ENCODE measurements at places on chromosomes 7 and 10.

GRCh38 chr7:155680864-155681263 lies 36.4 kb downstream of the RBM33 start:
- DNase-seq, result no peak

- no peak for DNase-seq
Measured at GRCh38 chr7:102427019-102427405, 6.4 kb upstream of the ORAI2 start.

- no peak for DNase-seq
Measured at GRCh38 chr10:76558586-76558985, 1079.0 kb downstream of the KCNMA1 start.

DNA sequence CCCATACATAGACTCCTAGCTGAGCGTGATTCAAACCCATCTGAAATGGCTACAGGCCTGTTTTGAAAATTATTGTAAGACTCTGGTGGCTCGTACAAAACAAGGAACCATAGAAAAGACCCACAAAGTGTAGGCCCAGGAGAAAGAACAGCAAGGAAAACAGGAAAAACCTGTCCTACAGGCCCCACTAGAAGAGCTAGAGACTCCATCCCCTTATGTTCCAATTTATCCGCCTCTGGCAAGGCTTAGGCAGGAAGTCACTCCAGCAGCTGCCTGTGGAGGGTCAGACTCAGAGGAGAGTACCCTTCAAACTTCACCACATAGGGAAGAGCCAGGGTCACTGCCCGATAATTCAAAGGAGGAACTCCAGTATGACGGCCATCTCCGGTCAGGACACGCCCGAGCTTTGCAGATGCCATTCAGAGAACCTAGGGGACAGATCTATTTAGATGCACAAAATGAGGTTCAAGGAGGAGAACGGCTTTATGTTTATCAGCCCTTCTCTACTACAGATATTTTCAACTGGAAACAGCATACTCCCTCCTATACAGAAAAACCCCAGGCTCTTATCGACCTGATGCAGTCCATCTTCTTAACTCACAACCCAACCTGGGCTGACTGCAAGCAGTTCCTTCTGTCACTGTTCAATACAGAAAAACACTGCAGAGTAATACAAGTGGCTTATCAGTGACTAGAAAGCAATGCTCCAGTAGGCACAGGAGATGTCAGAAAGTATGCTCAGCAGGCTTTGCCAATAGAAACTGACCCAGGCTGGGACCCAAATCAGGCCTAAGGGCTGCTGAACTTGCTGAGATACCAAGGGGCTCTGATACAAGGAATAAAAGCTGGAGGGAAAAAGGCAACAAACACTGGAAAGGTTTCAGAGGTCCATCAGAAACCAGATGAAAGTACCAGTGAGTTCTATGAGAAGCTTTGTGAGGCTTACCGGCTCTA lies 8.6 kb upstream of the ZNF33B start:
- no peak for DNase-seq

GRCh38 chr10:122930140-122930539 lies 19.7 kb downstream of the FAM24A start:
- no peak for DNase-seq

DNA sequence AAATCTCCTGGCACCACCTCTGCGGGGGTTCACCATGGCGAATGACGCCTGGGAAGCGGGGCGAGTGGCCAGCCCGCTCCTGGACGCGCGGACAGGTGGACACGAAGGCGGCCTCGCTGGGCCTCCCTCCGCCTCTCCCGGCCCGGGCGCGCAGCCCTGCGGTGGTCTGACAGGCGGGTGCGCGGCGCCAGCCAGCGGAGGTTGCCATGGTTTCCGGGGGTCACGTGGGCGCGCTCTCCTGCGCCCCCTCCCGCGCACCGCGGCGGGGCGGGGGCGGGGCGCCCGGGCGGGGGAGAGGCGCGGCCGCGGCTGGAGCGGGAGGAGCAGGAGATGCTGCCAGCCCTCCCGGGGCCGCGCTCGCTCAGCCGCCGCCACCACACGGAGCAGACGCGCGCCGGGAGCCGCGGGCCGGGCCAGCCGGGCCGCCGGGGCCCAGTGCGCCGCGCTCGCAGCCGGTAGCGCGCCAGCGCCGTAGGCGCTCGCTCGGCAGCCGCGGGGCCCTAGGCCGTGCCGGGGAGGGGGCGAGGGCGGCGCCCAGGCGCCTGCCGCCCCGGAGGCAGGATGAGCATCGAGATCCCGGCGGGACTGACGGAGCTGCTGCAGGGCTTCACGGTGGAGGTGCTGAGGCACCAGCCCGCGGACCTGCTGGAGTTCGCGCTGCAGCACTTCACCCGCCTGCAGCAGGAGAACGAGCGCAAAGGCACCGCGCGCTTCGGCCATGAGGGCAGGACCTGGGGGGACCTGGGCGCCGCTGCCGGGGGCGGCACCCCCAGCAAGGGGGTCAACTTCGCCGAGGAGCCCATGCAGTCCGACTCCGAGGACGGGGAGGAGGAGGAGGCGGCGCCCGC lies at the start of gene PRKAR2B:
Gene PRKAR2B (plus strand): TSS at position 359 of the 848 bp plus-strand sequence. CDS start 203 bp downstream, at position 562.
- peak; percentile 88 for DNase-seq

DNA sequence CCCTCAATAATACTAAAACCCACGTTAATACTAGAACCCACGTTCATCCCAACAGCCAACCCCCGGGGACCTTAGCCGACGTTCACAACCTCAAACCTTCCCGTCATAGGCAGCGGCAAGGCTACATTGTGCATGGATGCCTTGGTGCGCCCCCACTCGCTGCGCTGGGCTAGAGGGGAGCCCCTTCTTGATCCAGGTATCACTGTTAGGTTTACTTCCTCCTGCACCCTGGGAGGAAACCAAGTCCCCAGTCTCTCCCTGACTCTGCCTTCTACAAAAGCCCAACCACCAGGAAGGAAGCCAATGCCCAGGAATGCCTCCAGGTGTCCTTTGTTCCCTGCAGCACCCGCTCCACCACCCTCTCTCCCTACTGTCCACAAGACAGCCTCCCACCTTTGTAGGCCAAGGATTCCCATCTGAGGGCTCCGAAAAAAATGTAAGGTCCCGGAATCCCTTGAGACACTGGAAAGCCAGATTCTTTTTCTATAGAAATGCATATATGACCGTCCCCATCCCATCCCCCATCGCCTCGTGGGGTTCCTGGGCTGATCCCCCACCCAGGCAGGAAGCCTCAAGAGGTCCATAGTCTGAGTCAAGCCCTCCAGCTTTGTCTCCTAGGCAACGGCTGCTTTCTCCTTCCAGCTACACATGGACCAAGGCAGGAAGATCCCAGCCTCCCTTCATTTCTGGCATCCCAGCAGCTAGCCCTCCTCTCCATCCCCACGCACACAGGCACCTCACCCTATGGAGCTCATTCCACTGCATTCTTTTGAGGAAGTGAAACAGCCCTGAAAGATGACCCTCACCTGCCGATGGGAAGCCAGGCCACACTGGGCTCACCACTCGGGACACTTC lies 25.2 kb downstream of the CTBP2 start:
- no peak for DNase-seq

DNA sequence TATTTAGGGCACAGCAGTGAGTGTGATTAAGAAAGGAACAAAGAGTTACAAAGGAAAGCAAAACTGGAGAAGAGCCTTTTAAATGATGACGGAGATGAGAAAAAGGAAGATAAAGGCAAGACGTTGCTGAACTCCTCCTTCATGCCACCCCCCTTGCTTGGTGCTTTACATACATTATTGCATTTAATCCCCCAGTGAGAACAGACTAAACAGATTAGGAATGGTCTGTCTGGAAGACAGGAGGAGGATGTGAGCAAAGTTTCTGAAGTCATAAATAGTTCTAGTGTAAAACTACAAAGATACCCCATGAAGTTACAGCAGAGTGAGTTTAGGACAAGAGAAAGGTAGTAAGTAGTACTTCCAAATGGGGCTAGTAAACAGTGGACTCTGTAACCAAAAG lies 113.5 kb downstream of the PLCE1 start:
- no peak for DNase-seq

GRCh38 chr7:67518580-67518979 lies 521.9 kb downstream of the TYW1 start:
- no peak for DNase-seq

DNA sequence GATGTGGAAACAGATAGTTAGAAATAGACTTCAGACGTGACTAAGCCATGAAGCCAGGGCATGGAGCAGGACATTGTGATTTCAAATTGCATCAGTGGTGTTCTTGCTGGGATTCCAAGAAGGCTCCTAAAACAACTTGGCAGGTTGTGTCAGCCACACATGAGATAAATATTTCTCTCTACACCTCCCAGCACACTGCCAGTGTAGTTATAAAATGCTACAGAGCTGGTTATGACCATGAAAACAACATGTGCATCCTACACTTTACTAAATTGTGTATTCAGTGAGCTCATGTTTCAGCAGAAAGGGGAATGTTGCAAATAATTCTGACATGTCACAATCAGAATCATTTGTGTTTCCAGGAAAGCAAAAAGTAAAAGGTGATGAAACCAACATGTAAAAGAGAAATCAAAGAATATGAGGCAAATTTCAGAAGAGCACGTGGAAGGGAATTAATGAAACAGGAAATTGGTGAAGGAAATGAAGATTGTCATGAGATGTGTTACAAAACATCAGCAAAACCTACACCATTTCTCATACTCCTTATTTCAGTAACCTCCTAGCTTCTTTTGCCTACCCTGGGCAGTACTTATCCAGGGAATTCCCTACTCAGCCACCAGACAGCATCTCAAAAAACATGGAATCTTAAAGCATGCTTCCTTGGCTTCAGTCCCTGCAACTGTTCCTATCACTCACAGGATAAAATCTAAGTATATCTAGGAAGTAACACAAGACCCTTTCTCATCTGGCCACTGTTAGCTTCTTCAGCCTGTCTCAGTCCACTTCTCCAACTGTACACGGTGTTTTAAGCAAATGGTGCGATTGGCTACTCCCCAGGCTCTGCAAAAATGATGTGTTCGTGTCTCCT lies 5.8 kb upstream of the CYP3A7 start:
- DNase-seq, result no peak

GRCh38 chr10:1776127-1776662 lies 38.9 kb upstream of the ADARB2 start:
- no peak for DNase-seq

DNA sequence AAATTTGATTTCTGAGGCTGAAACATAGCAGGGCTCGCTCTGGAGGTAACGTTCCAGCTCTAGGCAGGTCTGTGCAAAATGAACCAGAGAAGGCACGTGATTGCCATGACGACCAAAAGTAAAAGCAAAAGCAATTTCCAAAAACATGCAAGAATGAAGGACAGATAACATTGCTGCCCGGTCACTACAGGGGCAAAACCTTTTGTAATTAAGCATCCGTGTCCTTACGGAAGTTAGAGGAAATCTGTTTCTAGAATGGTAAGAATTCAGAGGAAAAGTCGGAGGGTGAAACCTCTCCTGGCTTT lies 2.9 kb downstream of the KLF6 start:
- no peak for DNase-seq

- no peak for DNase-seq
Measured at GRCh38 chr10:22268503-22268902, 47.7 kb upstream of the COMMD3 start.

- DNase-seq, result no peak
Measured at GRCh38 chr7:100667331-100668068, 6.0 kb upstream of the GNB2 start.

GRCh38 chr10:70940834-70941568 lies 52.6 kb upstream of the PCBD1 start:
- no peak for DNase-seq

DNA sequence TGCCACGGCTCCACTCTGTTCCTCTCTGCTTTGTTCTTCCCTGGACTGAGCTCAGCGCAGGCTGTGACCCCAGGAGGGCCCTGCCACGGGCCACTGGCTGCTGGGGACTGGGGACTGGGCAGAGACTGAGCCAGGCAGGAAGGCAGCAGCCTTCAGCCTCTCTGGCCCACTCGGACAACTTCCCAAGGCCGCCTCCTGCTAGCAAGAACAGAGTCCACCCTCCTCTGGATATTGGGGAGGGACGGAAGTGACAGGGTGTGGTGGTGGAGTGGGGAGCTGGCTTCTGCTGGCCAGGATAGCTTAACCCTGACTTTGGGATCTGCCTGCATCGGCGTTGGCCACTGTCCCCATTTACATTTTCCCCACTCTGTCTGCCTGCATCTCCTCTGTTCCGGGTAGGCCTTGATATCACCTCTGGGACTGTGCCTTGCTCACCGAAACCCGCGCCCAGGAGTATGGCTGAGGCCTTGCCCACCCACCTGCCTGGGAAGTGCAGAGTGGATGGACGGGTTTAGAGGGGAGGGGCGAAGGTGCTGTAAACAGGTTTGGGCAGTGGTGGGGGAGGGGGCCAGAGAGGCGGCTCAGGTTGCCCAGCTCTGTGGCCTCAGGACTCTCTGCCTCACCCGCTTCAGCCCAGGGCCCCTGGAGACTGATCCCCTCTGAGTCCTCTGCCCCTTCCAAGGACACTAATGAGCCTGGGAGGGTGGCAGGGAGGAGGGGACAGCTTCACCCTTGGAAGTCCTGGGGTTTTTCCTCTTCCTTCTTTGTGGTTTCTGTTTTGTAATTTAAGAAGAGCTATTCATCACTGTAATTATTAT lies 1.2 kb downstream of the CLDN4 start:
- peak; percentile 95 for DNase-seq

- no peak for DNase-seq
Measured at GRCh38 chr7:55063633-55064032, 44.8 kb downstream of the EGFR start.

Data from H9 (cell line).